Stimulated activated CD4-positive, alpha-beta T cell treated with anti-CD3 and anti-CD28 coated beads, Interleukin-2, amount 100 ng/mL, for 4 hours (primary cell): ENCODE measurements at places on chromosomes 1 and 21.

DNA sequence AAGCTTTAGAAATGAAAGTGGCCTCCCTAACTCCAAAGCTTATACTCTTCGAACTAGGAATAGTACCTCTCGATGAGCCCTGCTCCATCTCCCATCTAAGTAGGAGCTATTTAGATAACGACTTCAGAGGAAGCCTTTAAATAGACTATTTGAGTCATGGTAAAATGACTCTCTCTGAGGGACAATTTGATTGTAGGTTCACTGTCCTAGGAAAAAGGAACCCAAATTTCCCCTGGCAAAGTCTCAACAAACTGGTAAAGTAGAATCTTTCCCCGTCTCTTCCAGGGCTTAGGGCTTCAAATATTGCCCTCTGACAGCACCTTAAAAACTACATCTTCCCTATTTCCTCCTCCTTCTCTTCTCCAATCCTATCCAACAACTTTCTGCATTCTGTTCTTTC is 2.0 kb upstream of the FCER1A start:
- no peak for DNase-seq

DNA sequence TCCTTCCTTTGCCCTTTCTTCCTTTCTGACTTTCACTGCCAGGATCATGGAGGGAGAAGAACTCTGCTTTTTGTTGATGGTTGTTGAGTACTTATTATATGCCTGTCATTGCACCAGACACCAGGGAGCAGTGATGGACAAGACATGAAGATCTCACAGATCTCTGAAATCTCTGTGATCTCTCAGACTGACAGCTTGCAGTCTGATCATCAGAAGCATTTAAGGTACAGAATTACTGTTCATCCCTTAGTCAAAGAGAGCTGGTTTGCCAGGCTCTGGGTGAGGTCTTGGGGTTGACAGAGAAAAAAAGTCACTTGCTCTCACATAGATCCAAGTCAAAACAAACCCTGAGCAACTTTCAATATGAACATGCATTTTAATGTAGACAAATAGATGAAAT is 299.5 kb upstream of the FMN2 start:
- no peak for DNase-seq

- DNase-seq, result no peak
Measured at GRCh38 chr1:9143250-9143649, 14.3 kb upstream of the GPR157 start.

DNA sequence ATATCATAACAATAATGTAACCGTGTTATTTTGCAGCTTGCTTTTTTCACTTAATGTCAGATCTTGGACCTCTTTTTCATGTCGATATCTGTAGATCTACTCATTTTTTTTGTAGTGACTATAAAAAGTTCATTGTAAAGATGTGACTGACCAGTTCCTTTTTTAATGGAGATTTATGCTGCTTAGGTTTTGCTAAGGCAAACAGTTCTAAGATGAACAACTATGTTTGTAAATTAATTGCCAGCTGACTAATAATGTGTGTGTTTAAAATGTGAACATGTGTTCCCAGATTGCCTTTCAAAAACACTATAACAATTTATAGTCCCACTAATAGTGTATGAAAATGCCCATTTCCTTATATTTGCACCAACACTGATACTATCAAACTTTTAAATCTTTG is 18.1 kb upstream of the EPS8L3 start:
- no peak for DNase-seq

DNA sequence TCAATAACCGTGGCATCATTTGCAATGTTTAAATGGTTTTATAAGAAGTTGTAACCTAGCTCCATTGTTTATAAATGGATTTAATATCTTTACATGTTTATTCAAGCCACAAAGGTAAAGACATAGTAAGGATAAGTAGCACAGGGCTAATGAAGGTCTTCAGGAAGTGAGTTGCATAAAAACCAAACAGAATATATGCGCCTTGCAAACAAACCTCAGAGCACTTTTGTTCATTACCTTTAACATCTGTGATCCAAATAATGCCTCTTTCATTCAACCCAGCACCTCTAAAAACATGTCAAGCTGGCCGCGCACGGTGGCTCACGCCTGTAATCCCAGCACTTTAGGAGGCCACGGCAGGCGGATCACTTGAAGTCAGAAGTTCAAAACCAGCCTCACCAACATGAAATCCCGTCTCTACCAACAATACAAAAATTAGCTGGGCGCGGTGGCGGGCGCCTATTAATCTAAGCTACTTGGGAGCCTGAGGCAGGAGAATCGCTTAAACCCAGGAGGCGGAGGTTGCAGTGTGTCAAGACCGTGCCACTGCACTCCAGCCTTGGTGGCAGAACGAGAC is 25.3 kb downstream of the BRINP3 start:
- no peak for DNase-seq
